Stimulated activated CD4-positive, alpha-beta T cell treated with anti-CD3 and anti-CD28 coated beads, Interleukin-15, amount 100 ng/mL, for 1 hour (primary cell): ENCODE measurements at places on chromosomes 7 and 10.

GRCh38 chr7:144786522-144786921 is 49.3 kb downstream of the TPK1 start:
- no peak for DNase-seq

- no peak for DNase-seq
Observed at GRCh38 chr7:138006106-138006505, 4.2 kb upstream of the CREB3L2 start.

- no peak for DNase-seq
Observed at GRCh38 chr10:30816159-30816819, 186.7 kb upstream of the LYZL2 start.

DNA sequence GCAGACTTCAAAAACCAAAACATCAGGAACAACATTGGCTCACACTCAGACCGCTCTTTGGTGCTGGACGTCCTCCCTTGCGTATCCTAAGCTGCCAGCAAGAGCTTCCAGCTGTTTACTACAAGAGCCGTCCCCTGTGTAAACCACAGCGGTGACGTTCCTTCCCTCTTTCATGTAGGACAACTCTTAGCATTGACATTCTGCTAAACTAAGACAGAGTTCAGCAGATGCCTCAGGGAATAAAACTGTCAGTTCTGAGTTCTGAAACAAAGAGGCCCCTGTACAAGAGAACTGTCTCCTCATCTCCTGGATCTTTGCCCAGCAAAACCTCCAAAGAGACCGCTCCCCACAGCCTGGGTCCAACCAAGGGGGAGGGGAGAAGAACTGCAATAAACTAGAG is 57.8 kb upstream of the OPALIN start:
- no peak for DNase-seq

DNA sequence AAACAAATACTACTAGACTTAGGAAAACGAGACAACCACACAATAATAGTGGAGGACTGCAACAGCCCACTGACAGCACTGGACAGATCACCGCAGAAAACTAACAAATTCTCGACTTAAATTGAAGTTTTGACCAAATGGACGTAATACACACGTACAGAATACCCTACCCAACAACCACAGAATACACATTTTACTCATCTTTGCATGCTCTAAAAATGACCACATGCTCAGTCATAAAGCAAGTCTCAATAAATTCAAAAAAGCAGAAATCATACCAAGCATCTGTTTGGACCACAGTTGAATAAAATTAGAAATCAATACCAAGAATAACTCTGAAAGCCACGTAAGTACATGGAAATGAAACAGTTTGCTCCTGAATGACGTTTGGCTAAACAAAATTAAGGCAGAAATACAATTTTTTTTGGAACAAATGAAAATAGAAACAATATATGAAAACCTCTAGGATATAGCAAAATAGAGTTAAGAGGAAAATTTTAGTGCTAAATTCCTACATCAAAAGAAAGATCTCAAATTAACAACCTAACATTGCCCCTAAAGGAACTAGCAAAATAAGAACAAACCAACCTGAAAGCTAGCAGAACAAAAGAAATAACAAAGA is 30.6 kb downstream of the MAPK8 start:
- DNase-seq = no peak

- DNase-seq = no peak
Observed at GRCh38 chr10:119496273-119496672, 46.2 kb downstream of the RGS10 start.

DNA sequence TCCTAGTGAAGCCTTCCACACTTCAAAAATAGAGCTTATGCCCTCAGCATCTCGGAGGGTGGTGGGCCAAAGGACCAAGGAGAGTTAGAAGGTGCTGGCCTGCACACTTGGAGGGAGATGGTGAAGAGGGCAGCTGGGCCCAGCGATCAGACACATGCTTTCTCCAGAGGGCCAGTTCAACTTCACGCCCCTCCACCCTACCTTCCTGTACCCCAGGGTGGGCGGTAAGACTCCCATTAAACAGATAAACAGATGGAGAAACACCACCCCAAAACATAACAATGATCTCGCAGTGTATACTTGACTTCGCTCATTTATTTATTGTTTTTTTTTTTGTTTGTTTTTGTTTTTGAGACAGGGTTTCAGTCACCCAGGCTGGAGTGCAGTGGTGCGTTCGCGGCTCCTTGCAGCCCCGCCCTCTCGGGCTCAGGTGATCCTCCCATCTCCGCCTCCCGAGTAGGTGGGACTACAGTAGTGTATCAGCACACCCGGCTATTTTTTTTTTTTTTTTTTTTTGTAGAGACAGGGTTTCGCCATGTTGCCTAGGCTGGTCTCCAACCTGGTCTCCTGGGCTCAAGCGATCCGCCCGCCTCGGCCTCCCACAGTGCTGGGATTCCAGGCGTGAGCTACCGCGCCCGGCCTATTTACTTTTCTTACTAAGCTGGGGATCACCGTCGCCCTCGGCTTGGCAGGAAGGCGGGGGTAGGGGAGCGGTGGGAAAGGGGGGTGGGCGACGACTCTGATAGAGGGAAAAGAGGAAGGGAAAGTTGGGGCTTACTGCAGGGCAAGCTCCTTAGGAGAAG is 1.8 kb downstream of the C10orf95 start:
- DNase-seq = peak; percentile 73

DNA sequence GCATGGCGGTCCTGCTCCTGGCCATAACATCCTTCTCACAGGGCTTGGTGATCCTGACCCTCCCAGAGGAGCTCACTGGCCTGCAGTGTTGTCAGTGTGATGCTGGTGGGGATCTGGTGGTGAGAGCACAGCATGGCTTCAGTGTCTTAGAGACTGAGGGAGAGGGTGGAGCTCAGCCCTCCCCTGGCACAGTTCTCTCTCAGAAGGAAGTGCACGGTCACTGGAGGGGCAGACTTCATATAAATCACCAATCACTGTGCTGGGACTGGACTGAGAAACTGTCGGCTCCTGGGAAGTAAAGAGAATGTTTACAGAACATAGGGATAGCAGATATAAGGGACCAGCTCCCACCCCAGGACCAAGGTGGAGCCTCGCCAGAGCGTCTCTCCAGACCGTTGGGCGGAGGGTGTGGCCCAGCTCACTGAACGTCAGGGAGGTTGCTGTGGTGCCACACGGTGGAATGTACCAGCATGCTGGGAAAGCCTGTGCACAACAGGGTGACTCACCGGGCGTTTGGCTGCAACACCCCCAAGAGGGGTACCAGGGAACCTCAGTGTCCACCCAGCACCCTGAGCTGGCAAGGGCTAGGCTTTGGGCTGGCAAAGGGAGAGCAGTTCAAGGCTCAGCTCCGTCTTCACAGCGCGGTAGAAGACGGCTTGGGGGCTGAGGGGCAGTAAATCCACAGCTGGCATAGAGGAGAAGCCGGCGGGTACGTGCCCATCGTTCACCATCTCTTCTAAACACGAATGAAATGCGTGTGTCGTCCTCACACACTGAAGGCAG is 8.8 kb upstream of the GET4 start:
- no peak for DNase-seq

DNA sequence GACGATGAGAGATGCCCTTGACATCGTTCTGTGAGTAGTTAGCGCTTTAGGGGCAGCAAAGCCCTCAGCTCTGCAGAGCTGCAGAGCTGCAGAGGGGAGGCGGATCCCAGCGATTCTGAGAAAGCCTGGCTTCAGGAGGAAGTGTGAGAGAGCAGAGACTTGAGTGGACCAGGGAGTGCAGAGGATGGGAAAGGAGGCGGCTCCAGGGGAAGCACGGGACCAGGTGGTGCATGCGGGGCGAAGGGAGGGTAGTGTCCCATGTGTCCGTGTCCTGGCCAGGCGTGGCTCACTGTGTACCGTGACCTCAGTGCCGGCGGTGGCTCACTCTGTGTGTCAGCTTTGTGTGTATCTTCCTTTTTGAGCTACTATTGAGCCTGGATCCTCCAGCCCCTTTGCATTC is 250.8 kb upstream of the PITRM1 start:
- no peak for DNase-seq

- no peak for DNase-seq
Observed at GRCh38 chr7:55094092-55094690, 75.4 kb downstream of the EGFR start.

DNA sequence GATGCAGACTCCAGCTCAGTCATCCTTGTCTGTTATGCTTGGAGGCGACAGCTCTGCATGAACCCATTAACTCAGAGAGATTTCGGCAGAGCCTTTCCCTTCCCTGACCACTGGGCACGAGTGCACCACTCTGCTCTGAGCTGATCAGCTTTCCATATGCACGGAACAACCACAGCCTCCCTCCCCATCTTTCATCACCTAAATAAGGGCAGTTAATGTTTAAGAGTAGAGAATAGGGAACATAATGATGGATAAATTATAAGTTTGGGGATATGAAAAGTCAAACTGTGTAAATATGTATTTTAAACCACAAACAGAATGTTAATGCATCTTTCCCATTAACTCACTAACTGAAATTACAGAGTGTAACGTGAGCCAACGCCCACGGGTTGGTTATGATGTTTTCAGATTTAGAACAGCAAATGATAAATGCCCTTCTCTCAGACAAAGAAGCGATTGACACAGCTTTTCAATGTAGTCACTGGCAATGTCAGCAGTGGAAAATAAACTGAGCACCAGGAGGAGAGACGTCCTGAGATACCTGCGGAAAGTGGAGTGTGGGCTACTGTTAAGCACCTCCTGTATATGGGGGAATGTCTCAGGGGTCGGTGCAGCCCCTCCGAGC is 658.2 kb downstream of the LRMDA start:
- DNase-seq = no peak

DNA sequence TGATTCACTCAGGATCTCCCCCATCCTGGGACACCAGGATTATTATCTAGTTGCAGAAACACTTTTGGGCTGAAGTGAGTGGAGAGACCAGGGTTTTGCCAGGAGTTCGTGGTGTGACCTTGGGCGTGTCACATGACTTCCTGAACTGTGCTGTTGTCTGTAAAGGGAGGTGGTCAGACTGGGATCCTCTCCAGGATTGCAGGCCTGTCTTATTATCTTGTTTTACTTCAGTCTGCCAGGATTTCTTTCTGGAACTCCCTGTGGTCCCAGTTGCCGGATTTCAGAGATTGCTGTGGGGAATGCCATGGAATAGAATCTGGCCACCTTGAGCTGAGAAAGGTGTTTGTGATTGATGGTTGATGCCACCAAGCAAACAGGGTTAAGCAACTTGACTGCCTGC is 35.8 kb downstream of the CRCP start:
- no peak for DNase-seq
